ENCODE measurements at places on chromosomes 3 and 15. TPM values are rescaled to one million over a fixed set of nuclear protein-coding genes. Genes with fewer than 3 reads are reported as not detected.

The JAGN1 gene
- 27.1 TPM for polyA plus RNA-seq

The PAQR9 gene
- polyA plus RNA-seq: not detected

The LDHAL6B gene
- polyA plus RNA-seq: not detected

The SMAD6 gene
- 2.6 TPM for polyA plus RNA-seq

The GP5 gene
- 0.05 TPM for polyA plus RNA-seq

The MAP1A gene
- polyA plus RNA-seq: 1.7 TPM

The TTLL13 gene
- polyA plus RNA-seq: 1.3 TPM

The ACSBG1 gene
- 0.12 TPM for polyA plus RNA-seq

The CD86 gene
- 0.38 TPM for polyA plus RNA-seq

The LYZL4 gene
- polyA plus RNA-seq: not detected

The SLC22A14 gene
- polyA plus RNA-seq: 0.35 TPM

The CNTN6 gene
- not detected for polyA plus RNA-seq

The C3orf85 gene
- polyA plus RNA-seq: not detected

The CFAP161 gene
- polyA plus RNA-seq: 0.12 TPM

The LMAN1L gene
- not detected for polyA plus RNA-seq

The OR5K2 gene
- polyA plus RNA-seq: not detected

Data from pancreas (tissue), 10 donors.